Erythroblast (primary cell): ENCODE measurements at places on chromosomes 13 and 19.

DNA sequence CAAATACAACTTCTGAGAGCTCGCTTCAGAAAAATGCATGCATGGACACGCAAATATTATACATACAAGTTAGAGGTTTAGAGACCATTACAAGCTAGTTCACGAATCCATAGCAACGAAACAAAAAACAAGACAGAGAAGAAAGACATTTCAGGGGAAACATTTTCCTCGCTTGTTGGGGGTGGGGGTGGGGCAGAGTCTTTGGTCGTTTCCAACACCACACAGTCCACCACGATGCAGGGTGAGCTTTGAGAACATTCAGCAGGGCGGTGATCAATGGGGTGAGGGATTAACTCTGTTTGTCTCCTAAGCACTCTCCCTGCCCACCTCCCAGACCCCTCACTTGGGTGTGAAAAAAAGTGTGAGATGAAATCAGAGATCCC, 651 bp downstream of the OXGR1 start:
- DNase-seq, result no peak

- DNase-seq, result no peak
Observed at GRCh38 chr19:33702606-33703437, 81.1 kb downstream of the CHST8 start.

- DNase-seq, result no peak
Observed at GRCh38 chr19:9786819-9787218, 18.3 kb upstream of the ZNF846 start.

GRCh38 chr13:52447354-52447753, 3.1 kb downstream of the VPS36 start:
- no peak for DNase-seq

DNA sequence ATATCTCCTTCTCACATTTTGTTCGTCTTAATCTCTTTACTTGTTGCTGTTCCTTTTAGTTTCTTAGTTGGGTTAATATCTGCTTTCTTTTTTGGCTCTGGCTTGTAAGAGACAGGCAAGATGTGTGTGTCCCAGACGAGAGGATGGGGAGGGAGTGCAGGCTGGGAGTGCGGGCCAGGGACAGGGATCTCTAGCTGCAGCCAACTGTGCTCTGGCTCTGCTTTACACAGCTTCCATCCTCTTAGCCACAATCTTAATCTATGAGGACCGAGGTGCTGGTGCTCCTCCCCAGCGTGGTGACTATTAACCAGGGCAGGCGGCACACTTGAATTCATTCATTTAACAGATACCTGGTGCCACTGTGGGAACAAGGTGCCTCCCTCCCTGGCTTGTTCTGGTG, 70.9 kb upstream of the WASF3 start:
- no peak for DNase-seq

GRCh38 chr13:50760751-50761150, 82.7 kb downstream of the DLEU7 start:
- DNase-seq, result no peak

- DNase-seq, result peak; percentile 71
Observed at GRCh38 chr19:48102870-48103751, 7.5 kb downstream of the PLA2G4C start.

DNA sequence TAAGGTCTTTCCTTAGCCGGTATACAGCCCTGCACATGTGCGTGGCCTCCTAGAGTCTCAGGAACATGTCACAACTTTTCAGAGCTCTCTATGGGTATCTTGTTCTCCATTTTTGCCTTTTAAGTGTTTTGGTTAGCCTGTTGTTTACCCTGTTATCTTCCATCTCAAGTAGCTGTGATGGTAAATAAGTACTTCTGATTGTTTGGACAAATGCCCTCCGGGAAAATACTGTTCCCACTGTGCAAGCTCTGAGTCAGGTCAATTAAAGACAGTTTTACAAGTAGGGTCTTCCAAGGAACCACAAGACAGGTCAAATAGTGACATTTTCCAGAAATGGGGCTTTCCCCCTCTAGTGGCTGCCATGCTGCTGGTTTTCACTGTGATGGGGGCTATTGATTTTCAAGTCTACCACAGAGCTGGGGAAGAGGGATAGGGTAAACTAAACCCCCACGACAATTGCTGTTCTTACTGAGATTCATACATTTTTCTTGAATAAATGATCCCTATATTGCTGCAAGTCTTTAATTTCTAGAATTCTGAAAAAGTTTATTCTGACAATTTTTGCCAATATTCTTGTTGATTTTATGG, 109.5 kb downstream of the TM9SF2 start:
- DNase-seq, result peak; percentile 21

- no peak for DNase-seq
Observed at GRCh38 chr13:40388617-40389016, 277.8 kb downstream of the FOXO1 start.

DNA sequence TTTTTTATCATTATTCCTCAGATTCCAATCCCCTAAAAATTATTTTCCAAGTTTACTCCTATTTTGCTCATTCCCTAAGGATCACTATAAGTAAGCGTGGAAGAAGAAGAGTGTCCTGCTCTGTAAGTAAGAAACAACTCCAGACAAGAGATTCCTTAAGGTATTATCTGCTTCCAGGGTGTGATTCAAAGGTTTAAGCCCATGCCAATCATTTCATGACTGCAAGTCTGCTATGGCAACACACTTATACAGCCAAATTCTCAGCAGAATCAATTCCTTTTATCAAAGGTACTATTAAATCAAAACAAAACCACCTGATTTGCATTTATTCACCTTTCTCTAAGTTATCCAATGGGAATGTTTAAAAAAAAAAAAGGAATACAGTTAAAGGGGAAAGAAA, 43.7 kb downstream of the FOXO1 start:
- DNase-seq, result no peak

- DNase-seq, result no peak
Observed at GRCh38 chr19:35151273-35152065, 3.1 kb upstream of the FXYD5 start.

DNA sequence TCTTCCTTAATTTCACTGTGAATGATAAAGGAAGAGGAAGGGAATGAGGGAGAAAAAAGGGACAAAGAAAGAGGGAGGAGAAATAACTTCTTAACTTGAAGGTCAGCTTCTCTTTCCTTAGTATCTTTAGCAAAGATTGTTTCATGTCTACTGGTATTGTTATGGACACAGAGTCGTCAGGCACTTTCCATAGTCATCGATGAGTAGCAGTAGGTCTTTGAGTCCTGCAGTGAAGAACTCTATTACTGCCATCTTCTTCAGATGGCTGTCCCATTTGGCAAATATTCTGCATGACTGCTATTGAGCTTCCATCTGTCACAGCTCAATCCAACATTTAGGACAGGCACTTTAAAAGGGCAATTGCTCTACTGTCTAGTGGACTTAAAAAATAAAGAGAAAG, 2463.1 kb downstream of the PCDH9 start:
- DNase-seq, result no peak

DNA sequence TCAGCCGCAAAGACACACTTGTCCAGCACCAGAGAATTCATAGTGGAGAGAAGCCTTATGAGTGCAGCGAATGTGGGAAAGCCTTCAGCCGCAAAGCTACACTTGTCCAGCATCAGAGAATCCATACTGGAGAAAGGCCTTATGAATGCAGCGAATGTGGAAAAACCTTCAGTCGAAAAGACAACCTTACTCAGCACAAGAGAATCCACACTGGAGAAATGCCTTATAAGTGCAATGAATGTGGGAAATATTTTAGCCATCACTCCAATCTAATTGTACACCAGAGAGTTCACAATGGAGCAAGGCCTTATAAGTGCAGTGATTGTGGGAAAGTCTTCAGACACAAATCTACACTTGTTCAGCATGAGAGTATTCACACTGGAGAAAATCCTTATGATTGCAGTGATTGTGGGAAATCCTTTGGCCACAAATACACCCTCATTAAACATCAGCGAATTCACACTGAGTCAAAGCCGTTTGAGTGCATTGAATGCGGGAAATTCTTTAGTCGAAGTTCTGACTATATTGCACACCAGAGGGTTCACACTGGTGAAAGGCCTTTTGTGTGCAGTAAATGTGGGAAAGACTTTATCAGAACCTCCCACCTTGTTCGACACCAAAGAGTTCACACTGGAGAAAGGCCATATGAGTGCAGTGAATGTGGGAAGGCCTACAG, 6.8 kb downstream of the ZNF134 start:
- DNase-seq, result peak; percentile 63

- DNase-seq, result no peak
Observed at GRCh38 chr13:39353988-39354387, 249.0 kb downstream of the LHFPL6 start.
